Gastrocnemius medialis (tissue), 4 donors: ENCODE measurements at places on chromosomes 2 and 18. TPM values are rescaled to one million over a fixed set of nuclear protein-coding genes. Genes with fewer than 3 reads are reported as not detected.

OTX1 gene
- total RNA-seq: not detected

CCDC74A gene
- 0.46 TPM for total RNA-seq

GRCh38 chr2:119426801-119427395 lies 4.8 kb upstream of the TMEM37 start:
- no peak for DNase-seq

DNA sequence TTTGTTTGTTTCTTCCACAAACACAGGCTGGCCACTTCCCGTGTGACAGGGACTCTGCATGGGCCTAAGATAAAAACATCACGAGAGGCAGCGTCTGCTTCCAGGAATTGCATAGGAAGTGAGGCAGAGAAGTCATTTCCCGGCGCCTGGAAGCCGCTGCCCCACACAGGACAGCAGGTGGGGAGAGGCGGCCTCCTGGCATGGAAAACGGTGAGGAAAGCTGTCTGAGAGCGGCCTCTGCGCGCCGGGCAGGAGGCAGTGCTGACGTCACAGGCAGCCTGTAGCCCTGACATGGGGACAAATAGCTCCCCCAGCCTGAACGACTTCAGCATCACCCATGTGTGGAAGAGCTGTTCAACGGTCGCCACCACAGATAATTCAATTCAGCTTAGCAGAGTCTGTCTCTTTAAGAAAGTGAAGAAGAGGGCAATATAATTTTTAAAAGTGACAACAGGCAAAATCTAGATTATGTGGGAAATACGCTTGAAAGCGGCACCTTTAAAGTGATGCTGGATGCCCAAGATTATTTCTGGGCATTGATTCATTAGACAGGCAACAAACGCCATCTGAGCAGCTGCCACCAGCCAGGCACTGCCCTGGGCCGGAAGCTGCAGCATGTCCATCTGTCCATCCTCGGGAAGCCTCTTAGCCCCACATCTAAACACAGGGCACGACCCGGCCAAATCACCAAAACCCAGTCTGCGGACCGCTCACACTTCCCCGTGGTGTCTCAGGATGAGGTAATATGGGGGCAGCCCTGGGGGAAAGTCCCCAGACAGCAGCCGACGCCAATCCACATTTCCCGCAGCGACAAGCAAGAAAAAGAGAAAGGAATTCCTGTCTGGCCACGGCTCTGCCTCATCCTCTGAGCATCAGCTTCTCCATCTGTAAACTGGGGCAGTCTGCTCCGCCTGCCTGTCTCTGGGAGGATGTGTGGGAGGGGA lies 138.9 kb downstream of the PXDN start:
- no peak for DNase-seq

GRCh38 chr2:230873661-230874401 lies 9.1 kb downstream of the ITM2C start:
- no peak for DNase-seq

GRCh38 chr2:178513876-178514275 lies 33.6 kb downstream of the PLEKHA3 start:
- DNase-seq: no peak

- DNase-seq: no peak
Observed at GRCh38 chr18:5175378-5175777, 21.7 kb downstream of the AKAIN1 start.

GRCh38 chr2:175884697-175885393 lies 117.2 kb downstream of the LNPK start:
- DNase-seq: no peak

DNA sequence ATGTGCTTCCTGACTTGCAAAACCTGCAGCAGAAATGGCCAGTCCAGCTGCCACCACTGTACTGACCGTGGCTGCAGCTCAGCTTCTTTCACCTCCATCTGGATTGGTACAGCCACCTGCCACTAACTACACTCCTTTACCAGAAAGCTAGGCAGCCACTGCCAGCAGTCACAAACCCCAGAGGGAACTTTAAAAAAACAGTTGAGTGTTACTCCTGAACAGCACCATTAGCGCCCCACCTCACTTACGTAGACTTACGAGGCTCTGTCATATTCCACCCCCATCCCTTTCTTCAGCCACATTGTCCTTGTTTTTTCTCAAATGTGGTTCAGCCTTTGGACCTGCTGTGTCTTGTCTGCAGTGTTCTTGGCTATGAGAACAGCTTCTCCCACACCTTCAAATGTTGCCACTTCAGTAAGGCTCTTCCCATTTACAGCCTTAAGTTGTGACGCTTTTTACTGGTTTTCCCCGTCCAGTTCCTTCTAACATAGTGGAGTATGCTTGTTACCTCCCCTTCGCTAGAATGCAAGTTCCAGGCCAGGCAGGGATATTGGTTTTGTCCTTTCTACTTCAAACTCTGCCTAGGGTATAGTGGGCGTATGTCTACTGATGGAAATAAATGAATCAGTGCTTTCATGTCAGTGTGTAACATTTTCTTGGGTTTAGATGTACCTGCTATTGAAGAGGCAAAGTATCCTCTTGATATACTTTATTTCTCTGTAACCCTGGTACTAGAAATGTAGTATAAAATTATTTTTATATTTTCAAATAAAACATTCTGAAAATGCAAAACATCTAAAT lies 17.0 kb downstream of the HNRNPA3 start:
- DNase-seq: no peak

GRCh38 chr2:145806546-145806945 lies 1286.6 kb upstream of the ZEB2 start:
- no peak for DNase-seq

DNA sequence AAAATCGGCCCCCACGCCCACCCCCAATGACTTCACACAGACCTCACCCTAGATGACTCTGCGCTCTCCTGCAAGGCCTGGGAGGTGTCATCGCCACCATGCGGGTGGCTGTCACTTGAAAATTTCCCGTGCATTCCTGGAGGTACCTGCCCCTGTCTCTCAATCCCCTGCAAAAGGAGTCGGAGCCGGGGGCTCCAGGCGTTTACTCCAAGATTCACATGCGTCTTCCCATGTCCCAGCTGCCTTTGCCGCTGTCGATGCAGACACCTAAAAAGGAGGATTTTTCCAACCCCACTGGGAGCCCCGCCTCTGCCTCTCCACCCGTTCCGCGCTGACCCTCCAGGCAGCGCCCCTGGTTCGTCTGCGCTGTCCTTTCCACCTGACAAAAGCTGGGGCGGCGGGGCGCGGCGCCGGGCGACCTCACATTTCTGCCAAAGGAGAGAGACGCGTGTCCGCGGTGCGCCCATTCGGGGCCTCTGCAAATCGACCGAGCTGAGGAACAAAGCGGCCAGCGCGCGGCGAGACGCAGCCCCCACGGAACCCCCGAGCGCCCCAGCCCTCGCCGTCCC lies 667 bp downstream of the REEP1 start:
- DNase-seq: no peak

GRCh38 chr2:232979871-232980461 lies 33.1 kb downstream of the NGEF start:
- no peak for DNase-seq

- DNase-seq: no peak
Observed at GRCh38 chr2:48284621-48285212, 245.2 kb upstream of the STON1 start.
